ENCODE measurements at places on chromosomes 1 and 21.

DNA sequence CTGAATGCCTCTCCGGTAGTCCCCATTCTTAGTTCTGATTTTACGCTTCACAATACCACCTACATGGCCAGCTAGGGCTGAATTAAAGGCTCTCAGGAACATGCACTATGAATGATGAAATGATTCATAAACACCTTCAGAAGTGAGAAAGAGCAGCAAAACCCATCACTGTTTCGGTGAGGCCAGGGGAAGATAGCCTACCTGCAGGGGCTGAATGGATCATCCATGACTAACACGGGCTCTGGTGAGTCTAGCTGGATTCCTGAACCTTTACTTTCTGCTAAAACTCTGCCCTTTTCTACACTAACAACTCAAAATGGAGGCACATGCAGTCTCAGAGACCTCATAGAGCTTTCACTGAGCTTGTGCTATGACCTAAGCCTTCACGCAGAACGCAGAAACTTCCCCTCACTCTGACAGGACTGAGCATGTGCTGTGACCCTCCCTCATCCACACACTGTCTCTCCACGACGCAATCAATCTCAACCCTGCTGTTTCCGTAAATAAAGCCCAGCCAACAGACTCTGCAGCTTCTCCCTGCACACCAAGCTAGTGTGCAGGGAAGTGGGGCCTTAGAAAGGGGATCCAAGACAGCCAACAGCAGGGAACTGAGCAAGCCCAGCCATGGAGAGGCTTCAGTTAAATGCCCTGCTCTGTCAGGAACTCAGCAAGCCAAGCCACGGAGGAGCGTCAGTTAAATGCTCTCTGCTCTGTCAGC, 207.8 kb downstream of the SLC45A1 start:
- peak; percentile 50 for DNase-seq

GRCh38 chr1:77955709-77956108, 23.2 kb downstream of the FUBP1 start:
- no peak for DNase-seq

DNA sequence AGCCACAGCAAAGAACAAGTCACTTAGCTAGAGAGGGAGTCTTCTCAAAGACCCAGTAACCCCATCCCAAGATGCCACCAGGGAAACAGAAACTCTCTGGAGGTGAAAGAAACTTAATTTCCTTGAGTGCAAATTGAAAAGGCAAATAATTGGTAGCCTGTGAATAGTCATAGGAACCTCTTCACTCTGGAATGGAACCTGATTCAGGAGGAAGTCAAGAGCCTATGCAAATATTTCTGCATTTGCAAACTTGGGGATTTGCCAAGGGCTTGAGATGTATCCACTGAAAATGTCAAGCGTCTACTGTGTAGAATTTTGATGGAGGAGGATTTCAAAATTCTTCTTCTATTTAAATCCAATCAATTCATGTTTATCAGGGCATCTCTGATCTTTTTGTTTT, 5.7 kb downstream of the HIVEP3 start:
- no peak for DNase-seq

DNA sequence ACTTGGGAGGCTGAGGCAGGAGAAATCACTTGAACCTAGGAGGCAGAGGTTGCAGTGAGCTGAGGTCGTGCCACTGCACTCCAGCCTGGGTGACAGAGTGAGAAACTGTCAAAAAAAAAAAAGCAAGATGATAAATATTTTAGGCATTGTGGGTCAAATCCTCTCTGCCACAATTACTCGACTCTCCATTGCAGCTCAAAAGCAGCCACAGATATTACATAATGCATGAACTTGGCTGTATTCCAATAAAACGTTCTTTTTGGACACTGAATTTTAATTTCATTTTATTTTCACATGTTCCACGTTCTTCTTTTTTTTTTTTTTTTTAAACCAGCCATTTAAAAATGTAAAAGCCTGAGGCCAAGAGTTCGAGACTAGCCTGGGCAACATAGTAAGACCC, 69.4 kb downstream of the TCP10L start:
- DNase-seq: no peak

DNA sequence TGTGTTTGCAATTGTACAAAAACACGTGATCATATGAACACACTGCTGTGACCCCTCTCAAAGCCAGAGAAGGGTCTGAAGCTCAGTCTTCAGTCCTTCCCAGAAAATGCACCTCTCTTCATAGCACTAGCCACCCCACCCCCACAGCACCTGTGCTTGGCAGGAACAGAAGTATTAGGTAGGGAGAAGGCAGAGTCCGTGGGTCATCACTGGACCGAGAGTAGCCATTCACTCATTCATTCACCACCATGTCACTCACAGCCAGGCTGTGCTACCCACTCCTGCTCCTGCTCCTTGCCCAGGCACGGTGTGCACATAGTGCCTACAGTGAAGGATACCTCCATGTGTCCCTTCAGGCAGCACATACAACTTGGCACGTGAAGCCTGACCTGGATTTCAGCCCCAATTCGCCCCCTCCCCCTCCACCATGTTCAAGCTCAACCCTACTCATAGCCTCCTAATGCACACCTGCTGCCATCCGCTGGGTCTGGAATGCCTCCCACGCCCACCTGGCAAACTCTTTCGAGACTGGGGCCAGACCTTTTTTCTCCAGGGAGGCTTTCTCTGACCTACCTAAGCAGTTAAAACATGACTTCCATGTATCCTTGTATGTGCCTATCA, 81.9 kb upstream of the GALNT2 start:
- DNase-seq: no peak

- no peak for DNase-seq
Measured at GRCh38 chr1:6495041-6495441, 3.6 kb upstream of the PLEKHG5 start.

GRCh38 chr1:86990826-86991225, 76.4 kb downstream of the HS2ST1 start:
- DNase-seq: no peak

DNA sequence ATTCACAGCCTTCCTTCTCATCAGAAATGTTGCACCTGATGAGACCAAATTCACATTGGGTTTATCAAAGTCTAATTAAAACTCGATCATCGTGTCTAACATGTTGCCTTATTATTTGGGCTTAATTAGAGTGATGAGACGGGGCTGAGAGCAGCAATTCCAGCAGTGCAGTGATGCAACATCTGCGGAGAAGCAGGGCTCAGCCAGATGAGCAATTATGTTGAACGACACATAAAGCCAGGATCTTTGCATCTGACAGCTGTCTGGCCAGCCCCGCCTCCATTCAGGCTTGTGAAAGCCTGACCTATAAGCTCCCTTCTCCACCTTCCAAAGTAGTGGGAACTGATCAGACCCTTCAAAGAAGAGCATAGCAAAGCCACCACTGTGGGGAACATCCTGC, 109.8 kb downstream of the C1orf94 start:
- DNase-seq: no peak

- no peak for DNase-seq
Measured at GRCh38 chr1:5649795-5650194, 342.4 kb downstream of the NPHP4 start.

- peak; percentile 31 for DNase-seq
Measured at GRCh38 chr1:9787702-9788101, 36.1 kb downstream of the CLSTN1 start.

GRCh38 chr1:237953238-237953637, 62.5 kb upstream of the ZP4 start:
- DNase-seq: no peak

DNA sequence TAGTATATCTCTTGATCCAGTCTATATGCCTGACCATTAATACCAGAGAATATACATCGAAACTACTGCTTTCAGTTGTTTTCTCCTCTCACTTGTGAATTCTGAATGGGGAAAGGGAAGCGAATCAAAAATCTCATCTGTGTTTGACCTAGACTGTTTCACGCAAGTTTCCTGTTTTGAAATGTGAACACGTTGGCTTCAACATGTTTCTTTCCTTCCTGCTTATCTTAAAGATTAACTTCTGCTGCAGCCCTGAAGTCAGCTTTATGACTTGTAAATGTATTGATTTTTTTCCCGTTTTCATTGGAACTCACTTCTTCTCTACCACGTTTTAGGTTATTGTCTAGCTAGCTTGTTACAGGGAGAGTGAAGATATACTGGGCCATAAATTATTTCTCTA, 49.9 kb downstream of the SNX27 start:
- DNase-seq: no peak

- DNase-seq: no peak
Measured at GRCh38 chr1:53385276-53386225, 57.7 kb upstream of the LRP8 start.

- DNase-seq: no peak
Measured at GRCh38 chr1:74356493-74356892, 121.3 kb downstream of the TNNI3K start.

DNA sequence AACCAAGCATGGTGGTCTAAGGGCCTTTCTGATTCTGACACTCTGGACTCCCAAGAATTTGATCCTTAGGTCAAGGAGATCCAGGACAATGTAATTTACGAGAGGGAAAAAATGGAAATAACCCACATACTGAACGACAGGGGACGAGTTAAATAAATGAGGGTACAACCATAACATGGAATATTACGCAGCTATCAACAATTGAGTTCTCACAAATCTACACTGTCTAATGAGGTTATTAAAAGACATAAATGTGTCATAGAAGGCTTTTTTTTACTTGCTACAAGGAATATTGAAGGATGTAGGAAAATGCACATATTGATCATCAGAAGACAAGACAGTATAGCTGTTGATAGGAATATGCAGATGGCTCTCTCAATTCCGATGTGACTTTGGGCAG, 23.8 kb downstream of the SDC3 start:
- DNase-seq: no peak

DNA sequence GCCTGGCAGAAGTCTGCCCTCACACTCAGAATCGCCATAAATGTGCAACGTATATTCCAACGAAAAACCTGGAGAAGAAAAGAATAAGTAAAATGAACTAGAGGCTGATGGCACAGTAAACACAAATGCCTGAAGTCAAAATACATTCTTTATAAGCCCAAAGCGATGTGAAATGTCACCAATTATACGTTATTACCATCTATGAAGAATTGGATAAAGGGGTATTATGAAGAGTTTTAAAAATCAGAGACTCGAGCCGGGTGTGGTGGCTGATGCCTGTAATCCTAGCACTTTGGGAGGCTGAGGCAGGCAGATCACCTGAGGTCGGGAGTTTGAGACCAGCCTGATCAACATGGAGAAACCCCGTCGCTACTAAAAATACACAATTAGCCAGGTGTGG, 18.6 kb downstream of the PTP4A2 start:
- no peak for DNase-seq

- no peak for DNase-seq
Measured at GRCh38 chr1:110264430-110264829, 54.3 kb downstream of the KCNC4 start.

DNA sequence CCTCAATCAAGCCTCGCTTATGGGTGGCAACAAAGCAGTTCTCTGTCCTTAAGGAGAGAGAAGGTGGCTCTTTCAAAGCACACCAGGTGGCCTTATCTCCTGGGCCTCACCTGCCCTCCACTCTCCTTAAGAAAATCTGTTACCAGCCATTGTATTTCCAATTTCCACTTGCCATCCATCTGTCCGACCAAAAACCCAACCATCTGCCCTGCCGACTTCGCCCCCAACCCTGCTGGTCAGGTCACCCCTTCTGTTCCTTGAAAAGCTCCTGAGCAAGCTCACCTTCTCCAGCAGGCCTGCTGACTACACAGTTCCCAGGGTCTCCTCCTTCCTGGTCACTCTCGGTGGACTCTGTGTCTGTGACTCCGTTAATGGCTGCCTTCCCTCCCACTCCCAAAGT, 619 bp upstream of the IGFN1 start:
- DNase-seq: no peak

DNA sequence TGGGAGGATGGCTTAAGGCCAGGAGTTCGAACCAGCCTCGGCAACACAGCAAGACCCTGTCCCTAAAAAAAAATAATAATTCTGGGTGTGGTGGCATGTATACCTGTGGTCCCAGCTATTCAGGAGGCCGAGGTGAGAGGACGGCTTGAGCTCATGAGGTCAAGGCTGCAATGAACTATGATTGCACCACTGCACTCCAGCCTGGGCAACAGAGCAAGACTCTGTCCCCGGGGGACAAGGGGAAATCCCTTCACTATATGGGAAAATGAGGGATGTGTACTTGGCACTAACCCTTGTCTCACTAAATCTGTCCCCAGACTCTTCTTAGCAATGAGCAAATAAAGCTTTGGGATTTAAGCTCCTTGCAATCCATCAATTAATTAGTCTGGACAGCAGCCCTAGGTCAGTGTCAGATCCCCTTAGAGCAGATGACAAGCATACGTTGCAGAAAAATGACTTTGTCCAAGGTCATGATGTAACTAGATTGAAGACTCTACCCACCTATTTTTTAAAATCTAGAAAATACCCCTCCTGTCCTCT, 9.4 kb downstream of the KDM5B start:
- DNase-seq: no peak

DNA sequence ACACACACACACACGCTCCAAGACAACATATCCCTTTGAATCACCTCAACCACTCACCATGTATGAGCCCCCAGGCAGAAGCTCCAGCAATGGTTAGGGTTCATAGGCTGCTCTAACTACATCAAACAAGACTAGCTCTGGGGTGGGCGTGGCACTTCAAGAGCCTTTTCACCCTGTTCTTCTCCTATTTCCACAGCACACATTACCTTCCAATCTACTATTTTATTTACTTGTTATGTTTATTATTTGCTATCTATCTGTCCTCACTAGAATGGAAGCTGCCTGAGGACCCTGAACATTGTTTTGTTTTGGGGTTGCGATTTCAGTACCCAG, 28.7 kb downstream of the TRABD2B start:
- DNase-seq: no peak

GRCh38 chr1:172360985-172361384, 59.5 kb upstream of the C1orf105 start:
- DNase-seq: no peak

DNA sequence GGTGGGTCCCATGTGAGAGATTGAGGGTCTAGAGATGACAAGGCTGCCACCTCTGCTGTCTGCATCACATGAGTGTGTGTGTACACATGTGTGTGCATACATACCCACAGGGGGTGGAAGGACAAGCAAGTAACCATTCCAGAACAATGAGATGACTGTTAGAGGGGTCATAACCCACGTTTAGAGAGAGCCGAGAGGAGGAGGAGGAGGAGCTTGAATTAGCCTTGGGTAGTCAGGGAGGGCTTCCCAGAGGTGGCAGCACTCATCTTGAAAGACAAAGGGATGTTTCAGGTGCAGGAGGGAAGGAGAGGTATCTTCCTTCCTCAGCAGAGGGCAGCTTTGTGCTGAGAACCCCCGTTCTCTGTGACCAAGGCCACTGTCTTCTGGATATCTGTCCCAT, 21.3 kb downstream of the TNFRSF1B start:
- no peak for DNase-seq

DNA sequence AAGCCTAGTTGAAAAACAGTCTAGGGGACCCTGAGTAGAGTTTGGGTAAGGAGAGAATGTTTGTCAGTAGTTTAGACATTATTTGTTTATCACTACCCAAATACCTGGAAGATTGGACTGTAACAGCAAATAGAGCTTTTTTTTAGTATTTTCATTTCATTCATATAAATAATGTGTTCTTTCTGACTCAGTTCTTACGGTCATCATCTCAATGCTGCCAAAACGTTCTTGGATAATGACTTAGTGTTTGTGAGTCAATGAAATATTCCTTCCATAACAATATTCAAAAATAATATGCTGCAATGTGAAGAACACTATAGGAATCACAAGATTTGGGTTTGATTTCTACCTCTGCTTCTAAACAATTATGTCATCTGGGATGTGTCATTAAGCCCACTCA, 400.0 kb upstream of the PKN2 start:
- no peak for DNase-seq

Measured in activated CD4-positive, alpha-beta T cell treated with anti-CD3 and anti-CD28 coated beads for 24 hours (primary cell).